Fibroblast of skin of left biceps (primary cell): ENCODE measurements at places on chromosomes 7 and 10.

DNA sequence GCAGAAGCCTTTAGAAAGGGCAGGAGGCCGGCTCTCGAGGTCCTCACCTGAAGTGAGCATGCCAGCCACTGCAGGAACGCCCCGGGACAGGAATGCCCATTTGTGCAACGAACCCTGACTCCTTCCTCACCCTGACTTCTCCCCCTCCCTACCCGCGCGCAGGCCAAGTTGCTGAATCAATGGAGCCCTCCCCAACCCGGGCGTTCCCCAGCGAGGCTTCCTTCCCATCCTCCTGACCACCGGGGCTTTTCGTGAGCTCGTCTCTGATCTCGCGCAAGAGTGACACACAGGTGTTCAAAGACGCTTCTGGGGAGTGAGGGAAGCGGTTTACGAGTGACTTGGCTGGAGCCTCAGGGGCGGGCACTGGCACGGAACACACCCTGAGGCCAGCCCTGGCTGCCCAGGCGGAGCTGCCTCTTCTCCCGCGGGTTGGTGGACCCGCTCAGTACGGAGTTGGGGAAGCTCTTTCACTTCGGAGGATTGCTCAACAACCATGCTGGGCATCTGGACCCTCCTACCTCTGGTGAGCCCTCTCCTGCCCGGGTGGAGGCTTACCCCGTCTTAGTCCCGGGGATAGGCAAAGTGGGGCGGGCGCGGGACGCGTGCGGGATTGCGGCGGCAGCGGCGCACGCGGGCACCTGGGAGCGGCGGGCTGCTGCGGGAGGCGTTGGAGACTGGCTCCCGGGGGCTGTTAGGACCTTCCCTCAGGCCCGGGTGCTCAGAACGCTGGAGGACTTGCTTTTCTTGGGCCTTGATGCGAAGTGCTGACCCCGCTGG lies at the start of gene FAS:
TSS of gene FAS (plus strand) at position 415 of the 777 bp plus-strand sequence. CDS start at position 494, 79 bp downstream.
- no peak for DNase-seq

- DNase-seq = no peak
Observed at GRCh38 chr7:107398161-107398560, 71.7 kb upstream of the GPR22 start.

GRCh38 chr7:1971946-1972654 lies 260.6 kb downstream of the MAD1L1 start:
- no peak for DNase-seq

DNA sequence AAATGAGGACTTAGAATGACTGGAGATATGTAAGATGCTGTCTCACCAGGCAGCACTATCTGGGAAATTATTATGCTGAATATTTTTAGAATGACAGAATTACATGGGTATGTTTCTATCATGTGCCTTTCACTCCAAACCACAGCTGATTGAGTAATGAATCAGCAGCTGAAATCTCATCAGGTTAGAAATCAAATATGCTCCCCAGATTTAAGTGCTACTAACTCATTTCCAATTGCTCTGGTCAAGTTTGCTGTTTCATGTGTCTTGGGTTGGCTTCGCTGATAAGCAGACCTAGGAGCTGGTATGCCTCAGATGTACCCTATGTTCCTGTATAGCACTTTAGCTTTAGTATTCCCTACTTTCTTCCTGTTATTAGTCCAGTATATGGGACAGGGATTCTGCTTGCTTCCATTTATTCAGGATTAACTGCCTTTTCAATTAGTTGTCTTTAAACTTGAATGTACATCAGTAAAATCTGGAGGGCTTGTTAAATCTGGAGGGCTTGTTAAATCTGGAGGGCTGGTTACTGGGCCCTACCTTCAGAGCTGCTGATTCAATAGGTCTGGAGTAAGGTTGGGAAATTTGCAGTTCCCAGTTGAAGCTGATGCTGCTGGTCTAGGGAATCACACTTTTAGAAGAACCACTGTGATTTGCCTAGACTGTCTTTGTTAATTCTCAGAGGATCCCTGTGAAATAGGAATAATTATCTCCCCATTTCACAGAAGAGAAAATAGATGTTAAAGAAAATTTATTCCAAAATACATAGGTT lies 172.9 kb downstream of the DKK1 start:
- peak; percentile 86 for DNase-seq

GRCh38 chr7:77473229-77474005 lies 57.3 kb upstream of the GSAP start:
- DNase-seq = no peak

- no peak for DNase-seq
Observed at GRCh38 chr7:140426130-140426529, 22.3 kb downstream of the RAB19 start.
